Foreskin melanocyte (primary cell): ENCODE measurements at places on chromosomes 4 and X.

DNA sequence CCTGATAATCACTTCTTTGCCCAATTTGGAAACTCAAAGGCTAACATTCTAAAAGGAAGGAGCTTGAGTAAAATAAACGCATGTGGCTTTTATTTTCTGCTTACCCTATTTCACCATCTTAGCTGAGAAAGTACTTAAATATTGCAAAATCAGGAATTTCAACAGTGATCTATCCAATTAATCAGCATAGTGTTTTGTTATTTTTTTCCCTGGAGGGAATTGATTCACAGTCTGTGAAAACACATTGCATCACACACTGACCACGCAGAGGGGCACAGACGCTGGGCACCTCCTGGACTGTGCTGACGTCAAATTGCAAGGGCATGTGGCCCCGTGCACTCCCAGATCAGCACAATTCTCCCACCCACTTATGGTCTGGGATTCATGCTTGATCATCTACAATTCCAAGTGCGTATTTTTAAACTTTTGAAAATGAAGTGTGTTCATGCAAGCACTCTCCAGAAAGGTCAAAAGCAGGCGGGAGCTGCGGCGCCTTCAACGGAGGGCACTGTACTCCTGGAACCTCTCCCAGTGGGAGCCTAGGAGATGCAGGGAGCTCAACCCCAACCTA lies 320.6 kb upstream of the PPARGC1A start:
- no peak for DNase-seq

- DNase-seq: peak; percentile 29
Measured at GRCh38 chr4:142645475-142646108, 200.5 kb downstream of the INPP4B start.

DNA sequence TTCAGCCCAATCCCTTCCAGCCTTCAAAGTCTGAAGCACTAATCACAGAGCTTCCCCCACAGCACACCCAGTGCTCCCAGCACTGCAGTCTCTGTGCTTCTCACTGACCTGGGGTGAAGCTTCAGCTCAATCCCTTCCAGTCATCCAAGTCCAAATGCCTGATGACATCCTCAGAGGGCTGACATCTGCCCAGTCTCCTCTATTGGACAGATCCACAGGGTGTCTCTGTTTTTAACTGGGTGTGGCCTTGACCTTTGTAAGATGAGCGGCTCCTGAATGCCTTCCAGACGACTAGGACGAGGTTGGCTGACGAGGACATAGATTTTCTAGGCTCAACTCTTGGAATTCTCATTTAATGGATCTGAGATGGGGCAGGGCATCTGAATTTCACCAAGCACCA lies 7.6 kb upstream of the SLC2A9 start:
- no peak for DNase-seq

- DNase-seq: peak; percentile 95
Measured at GRCh38 chr4:41611881-41612871, 74.2 kb downstream of the LIMCH1 start.

DNA sequence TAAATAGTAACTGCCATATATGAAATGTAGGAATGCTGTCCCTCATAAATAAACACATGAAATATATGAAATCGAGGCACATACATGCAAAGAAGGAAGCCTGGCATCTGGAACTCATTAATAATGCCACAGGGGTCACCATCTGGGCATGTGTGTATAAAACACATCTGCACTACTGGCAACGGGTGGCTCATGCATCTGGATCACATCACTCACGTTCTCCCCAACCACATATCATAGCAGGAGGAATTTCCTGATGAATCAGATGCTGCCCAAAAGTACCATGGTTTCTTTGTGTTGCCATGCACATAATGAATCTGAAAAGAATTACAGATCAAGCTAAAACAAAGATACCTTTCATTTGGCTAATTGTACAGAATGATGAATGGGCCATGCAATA lies 28.6 kb downstream of the RNF175 start:
- peak; percentile 95 for DNase-seq
